Activated CD4-positive, alpha-beta T cell treated with anti-CD3 and anti-CD28 coated beads, Interleukin-2, amount 50 U/mL, for 24 hours (primary cell): ENCODE measurements at places on chromosomes 12 and 14.

DNA sequence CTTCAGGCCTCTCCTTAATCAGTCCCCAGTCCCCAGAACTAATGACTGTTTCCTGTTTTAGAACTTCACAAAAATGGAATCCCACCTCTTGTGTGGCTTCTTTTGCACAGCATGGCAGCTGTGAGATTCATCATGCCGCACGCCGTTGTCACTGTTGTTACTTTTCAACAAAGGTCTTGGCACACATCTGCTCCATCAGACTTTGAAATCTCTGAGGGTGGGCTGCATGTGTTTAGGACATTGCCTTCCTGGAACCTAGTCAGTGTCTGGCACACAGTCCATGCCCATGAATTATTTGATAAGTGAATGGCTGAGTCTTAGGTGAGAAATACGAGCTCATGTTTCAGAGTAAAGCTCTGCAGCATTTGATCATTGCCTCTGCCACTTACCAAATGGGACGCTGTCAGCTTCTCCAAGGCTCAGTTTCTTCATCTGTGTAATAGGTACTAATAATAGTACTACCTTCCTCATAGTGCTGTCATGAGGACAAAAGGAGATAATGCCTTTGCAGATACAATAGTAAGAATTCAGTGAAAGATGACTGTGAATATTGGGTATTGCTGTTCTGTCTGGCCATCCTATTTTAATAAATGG is 90.4 kb downstream of the SRRM4 start:
- DNase-seq, result no peak

- no peak for DNase-seq
These were observed 62.2 kb downstream of the BMP4 start for GRCh38 chr14:53894456-53894855.

DNA sequence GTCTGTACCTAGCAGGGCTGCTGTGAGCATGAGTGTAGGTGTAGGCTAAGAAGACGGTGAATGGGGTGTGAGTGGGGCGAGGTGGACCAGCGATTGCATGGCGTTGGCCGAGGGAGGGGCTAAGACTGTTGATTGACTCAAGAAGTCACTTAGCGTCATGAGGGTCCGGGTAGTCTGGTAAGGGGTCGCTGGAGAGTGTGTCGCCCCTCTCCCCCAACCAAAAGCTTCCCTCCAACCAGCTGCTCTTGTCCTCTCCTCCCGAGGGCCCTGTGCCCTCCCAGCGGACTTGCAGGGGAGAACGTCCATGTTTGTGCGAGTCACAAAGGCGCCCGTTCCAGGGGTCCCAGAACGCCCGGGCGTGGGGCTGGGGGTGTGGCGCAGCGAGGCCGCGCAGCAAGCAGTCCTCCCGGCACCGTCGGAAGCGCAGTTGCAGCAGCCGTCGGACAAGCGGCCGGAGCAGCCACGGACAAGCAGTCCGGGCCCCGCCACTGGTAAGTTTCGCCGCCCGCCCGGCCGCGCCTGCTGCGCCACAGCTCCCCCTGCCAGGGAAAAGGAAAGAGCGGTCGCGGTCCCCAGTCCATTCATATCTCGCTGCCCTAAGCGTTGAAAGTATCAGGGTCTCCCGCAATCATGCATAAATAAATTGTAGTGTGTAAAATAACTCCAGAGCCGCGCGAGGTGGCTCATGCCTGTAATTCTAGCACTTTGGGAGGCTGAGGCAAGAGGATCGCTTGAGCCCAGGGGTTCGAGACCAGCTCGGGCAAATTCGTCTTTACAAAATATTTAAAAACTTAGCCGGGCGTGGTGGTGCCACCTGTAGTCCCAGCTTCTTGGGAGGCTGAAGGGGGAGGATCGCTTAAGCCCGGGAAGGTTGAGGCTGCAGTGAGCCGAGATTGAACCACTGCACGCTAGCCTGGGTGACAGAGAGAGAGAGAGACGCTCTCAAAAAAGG is at the start of gene CCDC63:
Gene CCDC63 (plus strand): TSS at position 373 of the 952 bp plus-strand sequence. CDS start 5,968 bp downstream, outside the sequence.
- no peak for DNase-seq

- peak; percentile 37 for DNase-seq
These were observed 1.0 kb upstream of the DUSP6 start for GRCh38 chr12:89353188-89353822.

DNA sequence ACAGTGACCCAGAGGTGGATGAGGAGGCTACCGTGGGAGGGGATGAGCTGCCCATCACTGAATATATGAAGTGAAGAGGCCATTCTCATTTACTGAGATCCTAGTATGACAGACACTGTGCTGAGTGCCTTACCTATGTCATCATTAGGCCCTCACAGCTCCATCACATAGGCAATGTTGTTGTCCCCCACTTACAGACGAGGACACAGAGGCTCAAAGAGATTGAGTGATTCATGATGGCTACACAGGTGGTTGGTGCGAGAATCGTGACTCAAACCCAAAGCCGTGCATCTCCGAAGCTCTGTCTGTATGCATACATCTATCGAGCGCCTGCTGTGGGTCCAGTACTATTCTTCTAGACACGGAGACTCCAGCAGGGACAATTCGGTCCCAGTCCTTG is 5.9 kb upstream of the CCDC197 start:
- DNase-seq, result no peak

- no peak for DNase-seq
These were observed 27.8 kb downstream of the FBRSL1 start for GRCh38 chr12:132517740-132518100.

DNA sequence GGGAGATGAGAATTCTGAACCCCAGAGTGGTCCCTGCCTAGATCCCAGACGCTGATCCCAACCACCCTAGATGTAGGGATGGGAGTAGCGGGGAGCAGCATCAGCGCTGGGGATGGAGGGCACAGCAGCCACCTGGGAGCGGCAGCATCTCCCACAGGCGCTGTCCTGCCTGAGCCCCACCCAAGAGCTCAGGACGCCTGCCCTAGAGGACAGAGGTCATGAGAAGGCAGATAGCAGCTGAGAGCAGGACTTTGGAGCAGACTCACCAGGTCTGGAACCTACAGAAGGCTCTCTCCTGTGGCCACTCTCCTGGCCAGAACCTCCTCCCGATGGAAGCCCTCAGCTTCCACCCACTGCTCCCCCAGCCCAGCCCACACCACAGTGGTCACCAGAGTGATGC is 7.2 kb downstream of the CCDC85C start:
- DNase-seq, result no peak

DNA sequence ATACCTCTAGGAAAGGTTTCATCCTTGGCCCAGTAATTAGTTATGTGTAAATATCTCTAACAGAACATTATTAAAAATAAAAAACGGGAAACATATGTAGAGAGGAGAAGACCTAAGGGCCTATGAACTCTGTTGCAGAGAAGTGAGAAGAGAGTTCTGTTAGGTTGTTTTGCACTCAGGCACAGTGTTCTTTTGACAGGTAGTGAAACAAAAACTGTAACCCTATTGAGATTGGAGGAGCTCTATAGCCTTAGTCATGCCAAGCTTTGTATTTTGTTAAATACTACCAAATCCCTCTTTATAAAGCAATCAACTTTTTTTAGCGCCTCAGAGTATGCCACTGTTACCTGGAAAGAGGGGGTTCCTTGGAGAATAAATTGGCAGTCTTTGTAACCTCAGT is 77.6 kb downstream of the CNTN1 start:
- no peak for DNase-seq

DNA sequence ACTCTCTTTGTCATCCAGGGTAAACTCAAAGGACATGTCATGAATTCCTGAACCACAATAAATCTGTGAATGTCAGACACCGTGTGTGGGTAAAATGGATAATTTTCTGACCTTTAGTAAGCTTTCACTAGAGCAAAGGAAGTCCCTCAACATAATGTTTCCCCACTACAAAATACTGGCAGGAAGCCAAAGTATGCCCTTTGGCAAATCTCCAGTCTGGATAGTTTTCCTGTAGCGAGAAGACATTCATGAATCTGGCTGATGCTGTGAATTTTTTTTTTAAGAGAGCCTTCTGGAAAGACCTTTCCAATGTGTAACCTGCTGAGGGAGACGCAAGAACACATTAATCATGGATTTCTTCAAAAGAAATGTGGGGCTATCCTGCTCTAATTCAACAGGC is 389.6 kb upstream of the DDHD1 start:
- DNase-seq, result no peak

GRCh38 chr14:38485026-38485425 is 229.1 kb upstream of the CLEC14A start:
- no peak for DNase-seq

GRCh38 chr14:85125291-85125670 is 404.7 kb upstream of the FLRT2 start:
- no peak for DNase-seq

- no peak for DNase-seq
These were observed 1022.0 kb upstream of the TMEM132C start for GRCh38 chr12:127245009-127245408.

DNA sequence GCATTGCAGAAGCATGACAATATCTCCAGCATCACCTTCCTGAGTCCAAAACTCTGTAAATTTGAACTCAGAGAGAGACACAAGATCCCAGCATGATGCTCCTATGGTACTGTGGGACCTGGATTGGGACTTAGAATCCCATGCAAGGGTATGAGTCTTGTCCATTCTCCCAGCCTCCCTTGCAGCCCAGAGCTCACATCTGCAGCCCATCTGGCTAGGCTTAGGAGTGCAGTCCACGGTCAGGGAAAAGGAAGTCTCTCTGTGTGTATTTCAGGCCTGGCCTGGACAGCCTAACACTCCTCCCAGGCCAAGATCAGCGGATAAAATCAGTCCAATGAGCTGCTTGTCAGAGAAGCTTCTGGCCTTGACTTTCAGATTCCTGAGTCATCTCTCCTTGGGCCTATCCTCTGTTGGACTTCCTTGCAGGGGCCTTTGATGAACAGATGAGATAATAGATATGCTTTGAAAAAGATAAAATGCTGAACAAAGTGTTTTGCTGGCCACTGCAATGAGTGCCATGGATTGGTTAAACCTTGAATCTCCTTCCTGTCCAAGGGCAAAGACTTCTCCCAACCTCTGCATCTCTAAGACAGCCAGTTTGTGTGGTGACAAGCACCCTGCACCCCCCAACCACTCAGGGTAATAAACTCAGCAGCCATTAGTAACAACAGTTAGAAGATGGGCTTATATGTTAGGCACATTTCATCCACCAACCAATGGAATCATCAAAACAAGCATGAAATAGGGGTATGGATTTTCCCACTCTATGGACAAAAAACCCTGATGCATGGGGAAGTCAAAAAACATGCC is 412.8 kb upstream of the TBX3 start:
- no peak for DNase-seq

DNA sequence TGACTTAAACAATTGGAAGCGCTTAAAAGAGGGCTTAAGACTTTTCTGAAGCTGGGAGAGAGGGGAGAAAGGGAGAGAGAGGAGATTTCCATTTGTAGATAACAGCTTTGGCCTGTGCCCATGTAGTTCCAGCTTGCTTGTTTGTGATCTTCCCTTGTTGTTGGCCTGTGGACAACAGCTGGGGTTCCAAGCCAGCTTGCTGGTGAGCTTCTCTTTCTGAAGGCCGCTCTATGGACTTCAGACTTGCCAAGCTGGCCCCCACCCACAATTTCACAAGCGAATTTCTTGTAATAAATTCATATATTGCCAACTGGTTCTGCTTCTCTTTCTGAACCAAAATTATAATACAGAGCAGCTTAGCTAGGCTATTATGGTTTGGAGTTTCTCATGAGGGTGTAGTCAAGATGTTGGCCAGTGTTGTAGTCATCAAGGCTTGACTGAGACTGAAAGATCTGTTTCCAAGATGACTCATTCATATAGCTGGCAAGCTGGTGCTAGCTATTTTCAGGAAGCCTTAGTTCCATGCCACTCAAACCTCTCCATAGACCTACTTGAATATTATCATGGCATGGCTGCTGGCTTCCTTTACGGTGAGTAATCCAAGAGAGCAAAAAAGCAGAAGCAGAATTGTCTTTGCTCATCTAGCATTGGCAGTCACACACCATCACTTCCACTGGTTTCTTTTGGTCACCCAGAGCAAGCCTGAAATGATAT is 89.4 kb downstream of the ATP23 start:
- no peak for DNase-seq

GRCh38 chr14:45084946-45085346 is 1.0 kb downstream of the PRPF39 start:
- DNase-seq, result no peak

GRCh38 chr12:124603100-124603541 is 35.7 kb upstream of the NCOR2 start:
- no peak for DNase-seq

DNA sequence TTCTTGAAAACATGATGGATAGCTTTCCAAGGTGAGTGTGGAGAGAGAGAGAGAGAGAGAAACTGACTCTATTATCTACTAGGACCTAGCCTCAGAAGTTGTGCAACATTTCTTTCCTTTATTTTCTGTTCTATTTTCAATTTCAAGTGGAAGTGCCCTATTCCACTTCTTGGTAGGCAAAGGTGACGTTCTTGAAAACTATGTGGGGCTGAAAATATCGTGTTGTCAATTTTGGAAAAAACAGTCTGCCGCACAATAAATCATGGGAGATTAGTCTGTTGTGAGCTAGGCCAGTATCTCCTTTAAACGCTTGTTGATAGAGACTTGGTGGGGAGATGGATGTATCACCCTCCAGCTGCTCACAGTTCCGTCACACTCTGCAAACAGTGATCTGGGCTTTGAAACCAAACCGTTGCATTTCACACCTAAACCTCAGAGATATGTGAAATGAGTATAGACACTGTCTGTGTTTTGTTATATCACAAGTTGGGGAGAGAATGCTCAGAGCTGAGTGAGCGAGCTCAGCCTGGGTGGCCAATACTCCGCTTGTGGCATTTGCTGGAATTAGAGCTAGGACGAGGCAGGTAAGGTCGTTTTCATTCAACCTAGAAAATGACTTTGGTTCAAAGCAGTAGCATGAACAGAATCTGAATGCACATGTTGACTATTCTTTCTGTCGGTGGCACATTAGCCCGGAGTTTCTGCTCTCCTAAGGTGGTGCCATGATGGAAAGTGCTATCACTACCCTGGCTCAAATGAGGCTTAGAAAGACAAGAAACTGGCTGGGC is 75.1 kb upstream of the ST8SIA1 start:
- no peak for DNase-seq

GRCh38 chr12:131795690-131796410 is 32.3 kb upstream of the MMP17 start:
- DNase-seq, result no peak

DNA sequence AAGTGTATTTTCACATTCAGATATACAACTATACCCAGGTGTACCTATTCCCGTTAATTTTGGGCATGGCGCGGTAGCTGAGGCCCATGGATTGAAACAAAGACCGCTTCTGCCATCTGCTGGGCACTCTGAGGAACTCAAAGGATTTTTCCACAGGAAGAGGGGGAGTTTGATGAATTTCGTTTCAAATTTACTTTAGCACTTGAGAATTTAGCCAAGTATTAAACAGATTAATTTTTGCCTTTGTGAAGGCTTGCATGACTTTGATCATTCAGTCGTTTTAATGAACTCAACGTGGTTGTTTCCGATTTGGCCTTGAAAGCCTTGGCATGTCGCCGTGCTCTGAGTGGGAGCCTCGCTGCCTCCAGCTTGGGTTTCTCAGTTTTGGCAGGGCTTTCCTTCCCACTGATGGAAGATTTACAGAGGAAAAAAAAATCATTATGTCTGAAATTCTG is 153.2 kb upstream of the DDHD1 start:
- peak; percentile 20 for DNase-seq
